Subcutaneous preadipocyte (primary cell): ENCODE measurements at places on chromosomes 6 and 20. TPM values are rescaled to one million over a fixed set of nuclear protein-coding genes. Genes with fewer than 3 reads are reported as not detected.

Gene C4A
- total RNA-seq, result 1.4 and 2.6 TPM in 2 replicates

Gene CTNNBL1
- total RNA-seq, result 19.1 and 24.6 TPM in 2 replicates

Gene RAET1G
- 1.4 and 2.6 TPM in 2 replicates for total RNA-seq

Gene CD83
- 1.8 and 3.9 TPM in 2 replicates for total RNA-seq

Gene MLN
- total RNA-seq, result not detected in 2 replicates
